ENCODE measurements at places on chromosomes 2 and 18.

- no peak for DNase-seq
These were observed 28.8 kb upstream of the TBC1D8 start for GRCh38 chr2:101179982-101180381.

GRCh38 chr2:108243566-108243965, 3.8 kb downstream of the SULT1C3 start:
- DNase-seq = no peak

GRCh38 chr2:143085125-143085784, 44.0 kb upstream of the ARHGAP15 start:
- DNase-seq = no peak

DNA sequence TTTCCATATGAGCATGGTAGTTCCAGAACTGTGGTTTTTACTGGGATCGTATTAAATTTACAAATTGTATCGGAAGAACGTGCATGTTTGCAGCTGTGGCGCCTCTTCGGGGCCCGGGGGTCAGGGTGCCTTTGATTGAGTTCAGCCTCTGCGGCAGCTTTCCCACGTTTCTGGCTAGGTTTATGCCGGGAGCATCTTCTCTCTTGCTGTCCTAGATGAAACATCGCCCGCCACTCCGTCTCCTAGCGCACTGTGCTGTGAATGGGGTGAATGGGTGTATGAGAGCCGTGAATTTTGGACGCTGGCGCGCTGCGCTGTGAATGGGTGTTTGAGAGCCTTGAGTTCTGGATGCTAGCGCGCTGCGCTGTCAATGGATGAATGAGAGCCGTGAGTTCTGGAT, 12.3 kb downstream of the PDCD1 start:
- DNase-seq = no peak

DNA sequence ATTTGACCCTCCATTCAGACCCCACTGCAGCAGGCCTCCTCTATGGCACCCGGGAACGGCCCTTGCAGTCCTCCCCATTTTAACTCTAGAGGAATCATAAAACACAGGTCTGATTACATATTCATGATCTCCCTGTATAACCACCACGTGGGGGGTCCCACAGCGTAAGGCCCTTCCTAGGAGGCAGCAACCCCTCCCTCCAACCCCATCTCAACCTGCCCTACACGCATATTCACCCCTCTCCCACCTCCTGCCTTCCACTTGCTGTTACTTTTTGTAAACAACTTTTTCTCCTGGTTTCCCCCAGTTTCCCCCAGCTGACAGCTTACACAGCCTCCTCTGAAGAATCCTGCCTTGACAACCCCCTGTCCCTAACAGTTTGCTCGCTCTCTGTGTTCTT, 85.1 kb upstream of the FOXI3 start:
- DNase-seq = no peak

- no peak for DNase-seq
These were observed 145.9 kb downstream of the GREB1L start for GRCh38 chr18:21387886-21388285.

GRCh38 chr2:129799036-129799958, 180.2 kb upstream of the RAB6C start:
- DNase-seq = no peak

DNA sequence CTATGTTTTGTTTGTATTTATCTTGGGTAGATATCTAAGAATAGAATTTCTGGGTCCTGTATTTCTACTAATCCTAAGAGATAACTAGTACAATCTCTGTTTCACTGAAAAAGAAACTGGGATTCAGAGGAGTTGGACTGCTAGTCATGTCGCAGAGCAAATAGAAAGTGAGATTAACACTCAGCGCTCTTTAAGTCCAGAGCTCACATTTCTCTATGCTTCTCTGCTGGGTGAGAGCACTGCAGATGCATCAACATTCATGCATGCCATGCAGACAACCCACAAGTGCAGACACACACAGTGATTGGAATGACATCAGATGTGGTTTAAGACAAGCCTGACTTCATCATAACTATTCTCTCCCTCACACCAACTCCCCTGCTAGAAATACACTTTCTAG, 563.8 kb downstream of the TDRD15 start:
- no peak for DNase-seq

DNA sequence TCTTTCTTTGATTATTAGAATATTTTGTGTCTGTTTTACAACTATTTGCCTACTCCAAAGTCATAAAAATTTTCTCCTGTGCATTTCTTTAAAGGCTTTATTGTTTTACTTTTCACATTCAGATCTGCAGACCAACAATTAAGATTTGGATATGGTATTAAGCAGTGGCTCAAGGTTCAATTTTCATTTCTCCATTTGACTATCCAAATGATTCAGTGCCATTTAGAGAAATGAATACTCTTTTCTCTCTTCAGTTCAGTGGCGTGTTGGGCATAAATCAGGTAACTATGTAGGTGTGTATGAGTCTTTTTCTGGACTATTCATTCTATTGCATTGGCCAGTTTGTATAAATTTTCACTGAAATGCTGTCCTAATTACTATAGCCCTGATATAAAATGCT, 57.3 kb upstream of the IL1R1 start:
- DNase-seq = no peak

GRCh38 chr2:64189167-64189566, 44.9 kb upstream of the PELI1 start:
- no peak for DNase-seq

DNA sequence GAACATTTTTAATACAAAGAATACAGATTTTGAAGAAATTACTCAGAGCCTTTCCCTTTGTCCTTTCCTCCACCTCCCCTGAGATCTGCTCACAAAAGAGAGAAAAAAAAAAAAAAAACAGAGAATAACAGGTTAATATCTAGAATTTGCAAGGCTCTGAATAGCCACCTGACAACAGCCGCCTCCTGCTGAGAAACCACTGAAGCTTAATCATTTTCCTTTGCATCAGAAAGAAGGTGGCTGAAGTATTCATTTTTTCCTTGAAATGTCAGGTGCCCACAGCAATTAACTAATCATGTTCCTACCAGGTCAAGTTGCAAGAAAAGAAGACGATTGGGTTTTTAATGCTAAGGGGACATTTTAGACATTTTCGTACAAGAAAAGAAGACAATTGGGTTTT, 21.2 kb downstream of the CNTNAP5 start:
- no peak for DNase-seq

DNA sequence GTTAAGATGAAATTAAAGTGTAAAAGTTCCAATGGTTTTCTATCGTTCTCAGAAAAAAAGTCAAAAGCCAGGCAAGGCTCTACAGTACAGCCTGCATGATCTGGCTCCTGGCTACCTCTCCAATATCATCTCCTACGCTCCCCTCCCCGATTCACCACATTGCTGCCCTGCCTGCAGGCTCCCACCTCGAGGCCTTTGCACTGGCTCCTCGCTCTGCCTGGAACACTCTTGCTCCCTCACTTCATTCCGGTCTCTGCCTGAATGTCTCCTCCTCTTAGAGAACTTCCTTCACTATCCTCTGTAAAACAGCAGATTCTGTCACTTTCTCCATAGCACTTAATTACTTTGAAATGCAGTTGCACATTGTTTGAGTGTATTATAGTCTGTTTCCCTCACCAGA, 72.5 kb downstream of the KLF7 start:
- DNase-seq = no peak

DNA sequence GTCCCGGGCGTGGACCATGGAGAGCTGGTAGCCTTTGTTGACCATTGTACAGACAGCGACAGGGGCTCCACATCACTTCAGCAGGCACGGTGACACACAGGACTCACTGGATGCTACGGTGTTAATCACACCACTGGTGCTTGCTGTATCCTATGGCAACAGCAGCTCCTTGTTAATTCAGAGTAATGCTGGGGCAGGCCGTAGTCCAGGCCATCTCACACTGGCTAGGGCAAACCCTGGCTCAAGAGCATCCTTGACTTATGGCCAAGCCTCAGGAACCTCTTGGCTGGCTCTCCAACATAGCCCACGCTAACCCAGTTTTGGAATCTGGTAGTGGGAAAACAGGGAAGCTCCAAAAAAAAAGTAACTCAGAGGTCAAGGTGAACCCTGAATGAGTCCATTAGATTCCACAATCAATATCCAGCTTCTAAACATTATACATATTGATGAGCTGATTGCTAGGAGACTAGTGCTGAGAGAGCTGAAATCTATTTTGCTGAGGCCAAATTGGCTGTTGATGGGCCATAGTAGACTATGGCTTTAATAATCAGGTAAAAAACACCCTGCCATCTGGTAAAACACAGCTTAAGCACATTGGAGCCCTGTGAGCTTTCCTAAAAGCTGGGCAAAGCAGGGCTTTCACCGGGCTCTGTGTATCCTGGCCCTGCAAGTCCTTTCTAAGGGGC, 253.6 kb downstream of the PRKCE start:
- no peak for DNase-seq

GRCh38 chr2:25165992-25166875, 2.1 kb downstream of the POMC start:
- no peak for DNase-seq

- no peak for DNase-seq
These were observed 7.0 kb downstream of the TMEM131 start for GRCh38 chr2:97988722-97989121.

- DNase-seq = no peak
These were observed 38.7 kb downstream of the LCT start for GRCh38 chr2:135798275-135798705.

- no peak for DNase-seq
These were observed 45.6 kb downstream of the ARL4C start for GRCh38 chr2:234451242-234451641.

GRCh38 chr18:48528861-48529260, 10.0 kb upstream of the CTIF start:
- no peak for DNase-seq

DNA sequence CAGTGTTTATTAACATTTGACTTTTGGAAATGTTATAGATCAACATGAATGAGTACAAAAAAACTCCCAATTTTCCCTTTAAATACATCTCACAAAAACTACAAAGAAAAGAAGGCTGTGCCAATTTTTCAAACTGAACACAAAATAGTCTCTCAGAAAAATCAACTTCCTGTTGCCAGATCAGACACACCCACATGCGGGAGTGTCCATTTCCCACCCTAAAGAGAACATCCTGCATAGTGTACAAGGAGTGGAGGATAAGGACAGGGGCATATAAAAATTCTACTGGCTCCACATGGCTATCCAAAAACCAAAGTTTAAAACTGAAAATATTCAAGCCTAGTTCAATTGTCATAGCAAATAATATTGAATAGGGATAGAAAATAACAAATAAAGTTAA, 165.3 kb downstream of the ATAD2B start:
- DNase-seq = no peak

- DNase-seq = no peak
These were observed 5.7 kb upstream of the GAL3ST2 start for GRCh38 chr2:241770936-241771285.

DNA sequence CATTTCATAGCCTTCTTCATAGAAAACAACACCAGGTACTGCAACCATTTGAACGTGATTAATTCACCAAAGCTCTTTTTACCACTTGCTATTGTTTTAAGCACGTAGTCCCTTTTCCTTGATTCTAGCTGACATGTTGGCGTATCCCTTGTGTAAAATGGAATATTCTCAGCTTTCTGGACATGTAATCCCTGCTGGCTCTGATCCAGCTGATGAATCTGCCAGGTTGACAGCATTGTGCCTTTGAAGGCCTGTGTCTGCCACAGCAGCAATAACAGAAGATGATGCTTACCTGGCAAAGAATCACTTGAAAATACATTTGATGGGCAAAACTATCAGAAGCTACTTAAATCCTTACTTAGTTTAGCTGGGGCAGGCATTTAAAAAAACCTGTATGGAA, 81.0 kb upstream of the CCDC150 start:
- no peak for DNase-seq

GRCh38 chr2:231331533-231331932, 64.0 kb upstream of the B3GNT7 start:
- DNase-seq = no peak

- no peak for DNase-seq
These were observed 146.7 kb downstream of the MREG start for GRCh38 chr2:215866606-215867005.

DNA sequence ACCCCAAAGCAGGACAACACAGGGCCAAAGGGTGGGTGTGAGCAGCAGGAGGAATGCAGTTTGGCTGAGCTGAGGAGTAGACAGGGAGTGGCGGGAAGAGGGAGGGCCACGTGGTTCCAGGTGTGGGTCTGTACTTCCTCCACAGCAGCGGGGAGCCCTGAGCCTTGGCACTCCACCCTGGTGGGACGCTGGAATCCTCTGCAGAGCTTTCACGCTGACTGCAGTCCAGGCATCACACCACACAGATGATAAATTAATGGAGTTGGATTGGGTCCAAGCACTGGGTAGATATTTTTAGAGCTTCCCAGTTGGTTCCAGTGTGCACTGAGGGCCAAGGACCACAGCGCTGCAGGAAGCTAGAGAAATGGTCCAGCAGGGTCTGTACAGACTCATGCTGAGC, 67.0 kb upstream of the TMEM200C start:
- DNase-seq = no peak

DNA sequence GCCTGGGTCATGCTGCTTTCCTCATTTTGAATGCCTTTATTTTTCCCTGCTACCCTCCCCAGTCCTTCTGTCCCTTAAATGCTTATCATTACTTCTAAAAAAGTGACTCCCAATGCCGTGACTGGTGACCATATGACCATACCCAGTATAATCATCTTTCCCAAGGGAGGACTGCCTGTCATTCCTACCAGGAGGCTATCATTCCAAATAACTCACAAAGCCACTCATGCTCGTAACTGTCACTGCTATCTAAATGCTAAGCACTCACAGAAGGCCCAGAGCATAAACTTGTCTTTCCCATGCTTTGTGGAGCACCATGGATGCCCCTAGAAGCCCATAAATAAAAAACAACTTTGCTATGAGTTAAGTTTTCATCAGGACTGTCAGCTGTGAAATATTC, 38.7 kb upstream of the CREB1 start:
- no peak for DNase-seq

- DNase-seq = no peak
These were observed 176.8 kb upstream of the ALKAL2 start for GRCh38 chr2:464562-465309.

- DNase-seq = no peak
These were observed at the start of gene SEPTIN2 for GRCh38 chr2:241315879-241316631. TSS of gene SEPTIN2 (plus strand) at chr2:241315925. CDS start at chr2:241324233, 8,308 bp downstream.

DNA sequence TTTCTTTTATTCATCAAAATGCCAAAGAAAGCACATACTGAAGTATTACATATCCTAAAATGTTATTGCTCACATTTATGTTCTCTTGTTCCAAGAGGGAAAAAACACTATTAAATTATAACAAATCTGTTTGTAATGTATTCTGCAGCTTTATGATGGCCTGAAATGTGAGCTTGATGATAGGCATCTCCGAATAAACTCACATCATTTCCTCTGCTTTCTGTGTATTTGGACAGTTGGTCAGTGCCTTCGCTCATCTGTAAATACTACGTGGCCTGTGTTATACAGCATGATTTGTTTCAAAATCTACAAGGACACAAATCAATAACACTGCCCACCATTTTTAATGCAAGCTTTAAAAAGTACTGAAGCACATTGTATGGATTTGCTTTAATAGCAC, 672.8 kb upstream of the SYT4 start:
- DNase-seq = no peak

- no peak for DNase-seq
These were observed 43.0 kb downstream of the FBXO48 start for GRCh38 chr2:68423966-68424650.

Measured in left renal cortex interstitium (tissue), 4 donors.